Activated CD8-positive, alpha-beta memory T cell treated with anti-CD3 and anti-CD28 coated beads for 1 hour (primary cell): ENCODE measurements at places on chromosomes 5 and 9.
A peak's percentile ranks its signal among the peaks of the same experiment; 100 is the strongest.

DNA sequence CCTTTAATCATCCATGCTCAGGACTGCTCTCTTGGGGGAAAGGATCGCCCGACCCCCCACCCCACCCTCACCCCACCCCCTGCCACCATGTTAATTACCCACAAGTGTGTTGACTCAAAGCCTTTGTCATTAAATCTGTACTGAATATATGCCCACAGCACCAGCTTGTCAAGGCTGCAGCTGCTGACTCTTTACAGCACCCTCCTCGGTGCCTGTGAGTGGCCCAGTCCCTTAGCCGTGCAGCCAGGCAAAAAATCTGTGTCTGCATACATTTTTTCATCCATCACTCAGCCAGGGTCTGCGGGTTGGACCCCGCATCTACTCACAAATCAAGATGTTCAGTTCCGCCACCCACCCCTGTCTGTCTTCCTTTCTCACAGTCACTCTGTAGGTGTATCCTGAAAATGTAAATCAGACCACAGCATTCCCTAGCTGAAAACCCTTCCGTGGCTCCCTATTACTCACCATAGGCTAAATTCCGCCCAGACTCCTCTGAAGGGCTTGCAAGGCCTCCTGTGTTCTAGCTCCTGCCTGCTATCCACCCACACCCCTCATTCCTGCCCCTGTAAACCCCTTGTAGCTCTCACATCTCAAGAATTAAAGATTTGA lies 53.7 kb upstream of the KCNIP1 start:
- no peak for DNase-seq

DNA sequence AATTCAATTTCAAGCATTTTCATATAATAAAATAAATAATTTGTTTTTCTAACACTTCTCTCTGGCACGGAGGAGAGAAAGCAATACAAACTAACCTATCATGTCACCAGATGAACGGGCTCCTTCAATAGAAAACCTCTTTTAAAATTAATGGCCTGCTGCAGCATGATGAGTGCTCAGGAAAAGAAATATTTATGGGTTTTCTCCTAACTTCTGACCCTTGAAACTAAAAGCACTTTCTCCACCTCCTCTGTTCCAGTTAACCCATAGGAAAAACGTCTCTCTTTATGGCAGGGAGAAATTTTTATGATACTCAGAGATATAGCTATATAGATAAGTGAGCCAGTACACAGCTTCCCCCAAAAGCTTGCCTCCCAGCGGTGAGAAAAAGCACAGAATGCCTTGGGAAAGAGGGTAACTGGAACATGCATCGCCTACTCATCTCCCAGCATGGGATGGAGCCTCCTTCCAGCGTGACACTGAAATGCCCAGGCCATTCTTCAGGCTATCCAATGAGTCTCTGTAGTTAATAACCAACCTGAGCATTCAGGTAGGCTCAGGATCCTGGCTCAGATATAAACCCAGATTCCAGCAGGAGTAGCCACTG lies 963.0 kb upstream of the DMAC1 start:
- no peak for DNase-seq

- no peak for DNase-seq
Measured at GRCh38 chr9:114827641-114828302, 21.9 kb upstream of the TNFSF15 start.

DNA sequence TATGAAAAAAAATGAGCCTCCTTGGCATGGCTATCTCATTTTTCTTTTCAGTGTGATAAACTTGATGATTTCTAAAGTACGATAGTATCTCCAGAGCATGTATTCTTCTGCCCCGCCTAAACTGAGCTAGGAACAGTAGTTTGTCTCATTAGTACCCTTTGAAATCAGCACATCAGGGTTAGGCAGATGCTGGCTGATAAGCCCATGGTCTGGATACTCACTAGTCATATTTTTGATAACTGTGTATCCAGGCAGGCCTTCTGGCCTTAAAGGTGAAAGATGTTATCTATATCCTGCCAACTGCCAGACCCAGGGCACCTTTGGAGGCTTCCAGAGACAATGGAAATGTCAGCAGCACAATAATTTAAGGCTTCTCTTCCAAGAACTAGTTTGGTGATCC lies 103.8 kb downstream of the GIN1 start:
- no peak for DNase-seq

- DNase-seq = no peak
Measured at GRCh38 chr5:36373527-36374086, 71.9 kb upstream of the RANBP3L start.

DNA sequence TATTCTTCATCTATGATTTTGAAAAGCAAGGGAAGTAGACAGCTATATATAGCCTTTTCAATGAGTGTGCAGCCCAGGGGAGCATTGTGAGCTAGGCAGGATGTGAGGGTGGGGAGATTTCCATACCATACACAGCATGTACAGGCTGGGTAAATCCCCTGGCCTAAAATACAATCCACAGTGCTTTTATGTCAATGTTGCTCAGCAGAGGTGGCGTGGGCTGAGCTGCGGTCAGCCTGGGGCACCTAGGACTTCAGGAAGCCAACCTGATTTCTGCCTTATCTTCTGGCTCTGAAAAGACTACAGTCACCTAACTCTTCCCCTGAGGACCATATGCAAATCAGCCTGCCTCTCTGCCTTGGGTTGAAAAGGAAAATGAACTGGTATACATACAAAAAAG lies 6.3 kb upstream of the GARIN3 start:
- DNase-seq = peak; percentile 48
